Esophagus muscularis mucosa (tissue), 4 donors: ENCODE measurements at places on chromosomes 12 and 14. TPM values are rescaled to one million over a fixed set of nuclear protein-coding genes. Genes with fewer than 3 reads are reported as not detected.

GRCh38 chr14:102408724-102409123 lies 46.0 kb downstream of the TECPR2 start:
- DNase-seq, result no peak

GRCh38 chr12:43893670-43894069 lies 57.8 kb downstream of the TMEM117 start:
- no peak for DNase-seq

- DNase-seq, result peak; percentile 79
These were observed 1297.7 kb downstream of the AACS start for GRCh38 chr12:126362964-126363363.

DNA sequence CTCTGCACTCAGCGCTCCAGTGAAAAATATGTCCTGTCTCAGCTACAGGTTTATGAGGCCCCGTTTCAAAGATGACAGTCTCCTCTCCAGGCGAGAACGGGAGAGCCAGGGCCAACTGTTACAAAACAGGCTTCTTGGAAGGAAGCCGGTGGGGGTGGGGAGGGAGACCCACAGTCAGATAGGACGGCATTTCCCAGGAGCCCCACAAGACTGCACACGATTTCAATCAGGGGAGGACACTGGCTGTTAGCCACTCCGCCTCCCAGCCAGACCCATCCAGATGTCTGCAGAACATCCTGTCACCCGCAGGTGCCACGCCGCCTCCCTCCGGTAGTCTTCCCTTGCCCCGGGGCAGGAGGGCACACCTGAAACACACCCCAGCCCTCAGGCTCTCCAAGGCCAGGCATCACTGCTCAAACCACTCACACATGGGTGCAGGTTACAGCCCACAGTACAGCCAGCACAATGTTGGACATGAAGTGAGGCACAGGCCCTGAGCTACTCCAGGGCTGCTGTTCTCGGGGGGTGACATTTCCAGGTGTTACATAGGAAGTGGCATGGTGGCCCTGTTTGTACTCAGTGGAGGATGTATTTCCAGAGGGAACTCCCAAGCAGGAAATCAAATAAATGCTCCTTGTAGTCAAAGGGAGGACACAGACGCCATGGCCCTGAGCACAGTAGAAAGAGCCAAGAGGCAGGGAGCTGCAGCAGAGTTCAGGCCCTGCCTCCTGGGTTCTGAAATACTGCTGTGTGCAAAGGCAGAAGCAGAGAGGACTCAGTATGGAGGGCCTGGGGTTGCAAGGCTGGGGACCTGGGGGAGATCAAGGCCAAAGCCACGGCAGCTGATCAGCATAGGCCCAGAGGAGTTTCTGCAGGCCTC lies 138.1 kb downstream of the BCL11B start:
- DNase-seq, result peak; percentile 91

DNA sequence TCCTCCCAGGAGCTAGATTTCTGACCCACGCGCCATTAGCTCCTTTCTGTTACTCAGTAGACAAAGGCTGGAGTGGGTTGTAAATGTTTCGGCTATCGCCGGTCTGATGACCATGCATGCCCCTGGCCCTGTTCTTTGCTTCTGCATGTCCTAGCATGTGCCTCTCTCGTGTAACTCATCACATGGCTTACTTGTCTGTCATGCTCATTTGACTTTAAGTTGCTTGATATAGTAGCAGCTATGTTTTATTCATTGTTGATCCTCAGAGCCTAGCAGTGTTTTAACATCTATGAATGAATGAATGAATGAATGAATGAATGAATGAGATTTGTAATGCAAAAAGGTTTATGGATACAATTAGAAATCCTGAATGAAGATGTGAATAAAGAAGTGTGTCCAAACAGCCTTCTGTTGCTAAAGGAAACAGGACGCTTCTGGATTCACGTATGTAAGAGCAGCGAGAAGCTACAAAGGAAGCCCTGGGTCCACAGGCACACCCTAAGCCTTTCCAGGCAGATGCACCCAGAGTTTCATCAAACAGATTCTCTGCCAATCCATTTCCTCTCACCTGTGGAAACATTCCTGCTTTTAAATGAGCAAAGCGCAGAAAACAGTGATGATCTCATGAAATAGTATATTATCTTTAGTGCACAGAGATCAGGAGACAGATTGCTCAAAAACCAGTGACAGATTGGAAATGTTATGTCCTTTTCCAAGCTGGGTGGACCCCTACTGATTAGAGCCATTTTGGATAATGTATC lies 3.4 kb downstream of the GSG1 start:
- peak; percentile 85 for DNase-seq

Gene STX2
- 51.3 TPM for total RNA-seq

DNA sequence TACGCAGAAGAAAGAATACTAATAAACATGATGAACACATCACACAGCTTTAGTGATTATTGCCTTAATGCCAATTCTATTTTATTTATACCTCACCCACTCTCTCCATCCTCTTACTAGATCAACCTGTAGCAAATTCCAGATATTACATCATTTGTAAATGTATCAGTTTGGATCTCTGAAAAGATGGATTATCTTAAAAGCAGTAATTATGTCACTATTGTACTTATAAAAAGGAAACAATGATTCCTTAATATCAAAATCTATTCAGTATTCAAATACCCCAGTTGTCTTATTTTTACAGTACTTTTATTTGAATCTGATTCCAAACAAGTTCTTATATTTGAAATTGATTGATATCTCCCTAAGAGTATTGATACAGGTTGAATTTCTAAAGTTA lies 892.8 kb upstream of the MDGA2 start:
- no peak for DNase-seq

- DNase-seq, result no peak
These were observed 5.3 kb downstream of the ASB2 start for GRCh38 chr14:93970965-93971634.

GRCh38 chr12:82970614-82971013 lies 283.9 kb downstream of the TMTC2 start:
- DNase-seq, result no peak

Gene TUNAR
- total RNA-seq, result 0.13 TPM

Gene CDC42BPB
- 124 TPM for total RNA-seq

Gene RPS6KL1
- 9.7 TPM for total RNA-seq

DNA sequence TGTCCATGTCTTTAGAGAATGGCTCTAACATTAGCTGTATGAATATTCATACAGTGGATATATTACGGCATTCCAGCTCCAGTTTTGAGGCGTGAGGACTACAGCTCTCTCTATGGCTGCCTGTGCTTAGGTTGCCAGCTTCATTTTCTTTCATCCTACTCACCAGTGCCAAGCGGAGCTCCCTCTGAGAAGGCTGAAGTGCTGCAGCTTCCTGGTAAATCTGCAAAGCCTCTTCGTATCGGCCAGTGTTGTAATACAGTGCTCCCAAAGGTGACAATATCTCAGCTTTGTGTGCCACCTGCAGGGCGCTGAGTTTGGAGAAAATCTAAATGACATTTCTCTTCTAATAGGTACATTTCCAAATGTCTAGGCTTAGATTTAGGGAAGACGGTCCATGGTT lies 19.8 kb upstream of the OVCH1 start:
- no peak for DNase-seq

- no peak for DNase-seq
These were observed 103.3 kb upstream of the BBS10 start for GRCh38 chr12:76451528-76451927.

Gene ERP27
- not detected for total RNA-seq

Gene CCDC77
- 3.8 TPM for total RNA-seq

DNA sequence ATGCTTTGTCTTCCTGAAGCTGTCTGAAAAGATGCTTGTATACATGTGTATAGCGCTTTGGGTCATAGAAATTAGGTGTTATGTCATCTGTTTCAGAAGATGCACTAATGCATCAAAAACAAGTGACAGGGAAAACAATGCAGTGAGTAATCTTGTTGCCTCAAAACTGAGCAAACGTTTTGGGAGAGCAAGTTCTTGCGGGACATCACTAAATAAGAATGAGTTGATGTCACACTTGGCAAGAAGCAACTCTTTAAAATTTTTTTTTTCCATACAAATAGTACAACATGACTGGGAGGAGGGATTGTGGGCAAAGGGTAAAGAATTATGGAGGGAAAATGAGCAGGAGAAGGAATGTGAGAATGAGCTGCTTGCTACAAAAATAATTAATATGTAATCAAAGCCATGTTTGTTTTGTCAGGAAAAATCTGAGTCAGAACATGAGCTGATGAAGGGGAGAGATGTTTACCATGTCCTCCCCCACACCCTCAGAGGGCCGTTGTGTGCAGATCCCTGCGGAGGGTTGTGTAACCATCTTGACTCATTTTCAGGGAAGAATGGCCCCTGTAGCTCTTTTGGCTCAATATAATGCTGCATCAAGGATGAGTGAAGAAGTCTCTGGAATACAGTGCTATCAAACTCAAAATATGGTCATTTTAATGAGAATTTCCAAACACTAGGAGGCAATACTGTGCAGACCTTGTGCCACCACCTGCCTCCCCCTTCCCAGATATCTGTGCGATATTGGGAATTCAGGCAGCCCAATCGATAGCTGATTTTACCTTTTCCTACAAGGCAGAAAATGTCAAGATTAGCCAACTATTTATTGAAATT lies 41.4 kb downstream of the BORCS5 start:
- DNase-seq, result peak; percentile 93

DNA sequence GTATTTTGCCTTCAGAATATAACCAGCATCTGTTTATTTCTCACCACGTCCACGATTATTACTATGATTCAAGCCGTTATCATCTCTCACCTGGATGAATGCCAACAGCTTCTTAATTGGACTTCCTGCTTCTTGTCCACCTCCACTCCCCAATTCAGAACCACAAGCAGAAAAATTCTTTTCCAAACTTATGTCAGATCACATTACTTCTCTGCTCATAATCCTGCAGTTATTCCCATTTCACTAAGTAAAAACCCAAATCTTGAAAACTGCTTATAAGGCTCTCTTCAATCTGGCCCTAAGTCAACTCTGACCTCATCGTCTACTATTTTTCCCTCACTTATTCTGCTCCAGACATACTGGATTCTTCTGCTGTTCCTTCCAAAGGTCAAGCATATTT lies 2.0 kb downstream of the CRY1 start:
- DNase-seq, result peak; percentile 70

Gene ADAM21
- total RNA-seq, result not detected

Gene EML5
- 2.7 TPM for total RNA-seq

DNA sequence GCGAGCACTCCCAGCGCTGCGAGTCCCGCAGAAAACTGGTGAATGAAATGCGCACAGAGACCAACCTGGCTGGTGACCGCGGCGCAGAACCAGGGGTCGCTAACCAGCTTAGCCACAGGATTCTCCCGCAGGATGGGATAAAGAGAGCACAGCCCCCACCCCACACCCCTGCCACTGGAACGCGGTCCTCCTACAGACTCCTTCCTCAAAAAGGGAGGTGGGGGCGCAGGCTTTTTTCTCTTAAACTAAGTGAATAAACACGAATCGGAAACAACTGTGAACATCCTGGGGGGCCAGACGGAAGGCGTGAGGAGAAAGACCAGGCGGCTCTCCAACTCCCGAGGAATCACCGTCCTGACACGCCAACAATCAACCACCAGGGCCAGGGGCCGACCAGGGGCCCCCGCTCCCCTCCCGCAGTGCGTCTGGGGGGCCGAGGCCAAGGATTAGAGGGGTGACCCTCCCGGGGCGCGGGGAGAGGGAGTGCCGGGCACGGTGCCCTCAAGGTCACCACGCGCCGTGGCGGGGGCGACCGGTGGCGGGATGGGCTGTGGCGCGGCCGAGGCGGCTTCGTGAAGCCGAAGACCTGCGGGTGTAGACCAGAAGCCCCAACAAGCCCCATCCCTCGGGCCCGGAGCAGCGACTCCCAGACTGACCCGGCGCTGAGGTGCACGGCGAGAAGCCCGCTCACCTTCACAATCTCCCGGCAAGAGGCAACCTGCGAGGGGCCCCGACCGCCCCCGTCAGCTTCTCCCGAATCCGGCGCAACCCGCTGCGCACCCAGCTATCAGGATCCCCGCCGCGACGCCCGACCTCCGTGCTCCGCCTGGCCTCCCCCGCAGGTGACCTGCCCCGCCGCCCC lies 704 bp downstream of the ATP2B1 start:
- DNase-seq, result no peak

Gene INSM2
- not detected for total RNA-seq

DNA sequence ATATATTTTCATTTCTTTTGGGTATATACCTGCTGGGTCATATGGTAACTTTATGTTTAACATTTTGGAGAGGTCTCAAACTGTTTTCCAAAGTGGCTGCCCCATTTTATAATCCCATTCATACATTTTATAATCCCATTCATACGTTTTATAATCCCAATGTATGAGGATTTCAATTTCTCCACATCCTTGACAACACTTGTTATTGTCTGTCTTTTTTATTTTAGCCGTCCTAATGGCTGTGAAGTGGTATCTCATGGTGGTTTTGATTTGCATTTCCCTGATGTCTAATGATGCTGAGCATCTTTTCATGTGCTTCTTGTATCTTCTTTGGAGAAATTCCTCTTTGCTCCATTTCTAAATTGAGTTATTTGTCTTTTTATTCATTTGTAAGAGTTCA lies 6.7 kb upstream of the CFL2 start:
- no peak for DNase-seq

Gene MSRB3
- total RNA-seq, result 213 TPM

- no peak for DNase-seq
These were observed 387.9 kb downstream of the DAD1 start for GRCh38 chr14:22200977-22201605.

- no peak for DNase-seq
These were observed 7.3 kb downstream of the C2CD5 start for GRCh38 chr12:22536971-22537544.

DNA sequence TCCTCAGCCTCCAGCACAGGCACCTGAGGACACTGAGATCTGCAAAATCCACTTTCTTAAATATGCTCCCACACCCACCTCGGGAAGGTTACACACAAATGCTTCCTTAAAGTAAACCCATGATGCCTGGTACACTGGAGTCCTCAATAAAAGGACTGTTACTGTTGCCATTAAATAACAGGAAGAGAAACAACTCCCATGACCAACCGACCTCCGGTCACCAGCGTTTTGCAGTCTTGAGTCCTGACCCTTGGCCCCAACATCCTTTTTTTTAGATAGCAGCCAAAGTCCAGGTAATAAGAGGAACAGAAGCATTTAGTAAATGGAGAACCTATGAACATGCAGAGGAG lies 42.4 kb downstream of the ITPK1 start:
- DNase-seq, result no peak
